ENCODE measurements at places on chromosomes 16 and 17.

GRCh38 chr17:50484386-50485155 is 5.9 kb downstream of the RSAD1 start:
- DNase-seq: no peak

- DNase-seq: no peak
Observed at GRCh38 chr16:75304521-75305363, 53.3 kb upstream of the BCAR1 start.

GRCh38 chr16:10751291-10751697 is 7.7 kb downstream of the NUBP1 start:
- DNase-seq: no peak

DNA sequence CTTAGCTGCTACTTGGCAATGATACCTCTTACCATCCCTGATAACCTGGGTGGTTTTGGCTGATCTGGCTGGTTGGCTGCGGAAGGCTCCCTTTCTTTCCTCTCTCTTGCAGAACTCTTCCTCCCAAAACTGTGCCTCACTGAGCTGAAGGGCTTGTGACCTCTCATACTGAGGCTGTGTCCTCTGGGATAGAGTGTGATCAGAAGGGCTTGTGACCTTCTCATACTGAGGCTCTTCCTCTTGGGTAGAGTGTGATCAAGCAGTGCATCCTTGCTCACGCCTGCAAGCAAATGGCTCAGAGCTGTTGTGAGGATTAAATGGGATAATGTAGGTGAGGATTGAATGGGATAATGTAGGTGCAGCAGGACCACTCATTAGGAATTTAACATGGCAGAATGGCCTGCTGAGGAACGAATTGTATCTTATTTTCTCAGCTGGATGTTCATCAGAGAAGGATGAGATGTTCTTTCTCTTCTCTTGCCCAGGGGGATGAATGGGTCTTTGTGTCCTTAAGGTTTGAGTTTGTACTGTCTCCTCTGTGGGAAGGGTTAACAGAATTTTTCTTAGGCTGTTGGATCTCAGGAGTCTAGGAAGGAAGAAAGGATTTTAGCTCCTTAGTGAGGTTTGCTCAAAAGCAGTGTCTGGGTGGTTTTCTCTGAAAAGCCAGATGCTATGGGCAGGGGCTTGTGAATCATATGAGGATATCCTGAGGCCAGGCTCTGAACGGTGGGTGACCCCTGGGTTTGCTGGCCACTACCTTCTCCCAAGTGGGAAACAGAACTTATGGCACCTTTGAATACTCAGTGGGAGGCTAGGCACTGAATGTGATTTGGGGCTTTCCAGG is 130.0 kb upstream of the HS3ST2 start:
- DNase-seq: no peak

GRCh38 chr16:49194537-49195236 is 87.0 kb downstream of the CBLN1 start:
- DNase-seq: no peak

DNA sequence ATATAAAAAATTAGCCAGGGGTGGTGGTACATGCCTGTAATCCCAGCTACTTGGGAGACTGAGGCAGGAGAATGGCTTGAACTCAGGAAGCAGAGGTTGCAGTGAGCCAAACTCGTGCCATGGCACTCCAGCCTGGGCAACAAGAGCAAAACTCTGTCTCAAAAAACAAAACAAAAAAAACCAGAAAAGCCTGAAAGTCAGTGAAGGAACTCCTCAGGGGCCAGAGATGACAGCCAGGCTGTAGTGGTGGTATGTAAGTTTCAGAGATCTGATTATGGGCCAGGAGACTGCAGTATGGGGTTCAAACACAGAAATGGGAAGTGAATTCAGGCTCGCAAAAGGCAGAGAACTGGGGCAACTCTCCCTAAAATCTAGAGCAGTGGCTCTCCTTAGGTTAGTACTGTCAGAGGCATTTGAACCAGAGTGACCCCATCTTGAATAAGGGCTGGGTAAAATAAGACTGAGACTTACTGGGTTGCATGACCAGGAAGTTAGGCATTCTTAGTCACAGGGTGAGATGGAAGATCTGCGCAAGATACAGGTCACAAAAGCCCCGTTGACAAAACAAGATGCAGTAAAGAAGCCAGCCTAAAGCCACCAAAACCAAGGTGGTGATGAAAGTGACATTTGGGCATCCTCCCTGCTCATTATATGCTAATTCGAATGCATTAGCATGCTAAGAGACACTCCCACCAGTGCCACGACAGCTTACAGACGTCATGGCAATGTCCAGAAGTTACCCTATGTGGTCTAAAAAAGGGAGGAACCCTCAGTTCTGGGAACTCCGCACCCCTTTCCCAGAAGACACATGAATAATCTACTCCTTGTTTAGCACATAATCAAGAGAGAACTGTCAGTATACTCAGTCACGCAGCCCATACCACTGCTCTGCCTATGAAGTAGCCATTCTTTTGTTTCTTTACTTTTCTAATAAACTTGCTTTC is 120.2 kb upstream of the XYLT1 start:
- no peak for DNase-seq
